ENCODE measurements at places on chromosomes 6 and 20. TPM values are rescaled to one million over a fixed set of nuclear protein-coding genes. Genes with fewer than 3 reads are reported as not detected.

Gene EDEM2
- 53.1 TPM for total RNA-seq

Gene ERVFRD-1
- total RNA-seq: not detected

Gene ULBP2
- total RNA-seq: 3.3 TPM

Gene DBNDD2
- 28.8 TPM for total RNA-seq

Gene MOXD1
- 1.5 TPM for total RNA-seq

Gene MCM3
- 77.1 TPM for total RNA-seq

Gene SYCP2
- total RNA-seq: 0.33 TPM

Gene C20orf204
- total RNA-seq: 0.54 TPM

Gene FAM83D
- 75.0 TPM for total RNA-seq

Gene WRNIP1
- total RNA-seq: 41.2 TPM

Gene GLP1R
- total RNA-seq: not detected

Gene MICAL1
- total RNA-seq: 19.5 TPM

Gene SLC26A8
- not detected for total RNA-seq

Gene EPB41L2
- 36.0 TPM for total RNA-seq

Gene IYD
- total RNA-seq: not detected

Gene DNAH8
- not detected for total RNA-seq

Data from A549 treated with ZK216348 at 1 μM for 4 hours (cell line).